Hematopoietic multipotent progenitor cell treated with erythropoietin and hydrocortisone succinate and interleukin-3 and kit ligand, for 4 days (in vitro differentiated cells): ENCODE measurements at places on chromosomes 5 and 9.
A peak's percentile ranks its signal among the peaks of the same experiment; 100 is the strongest.

DNA sequence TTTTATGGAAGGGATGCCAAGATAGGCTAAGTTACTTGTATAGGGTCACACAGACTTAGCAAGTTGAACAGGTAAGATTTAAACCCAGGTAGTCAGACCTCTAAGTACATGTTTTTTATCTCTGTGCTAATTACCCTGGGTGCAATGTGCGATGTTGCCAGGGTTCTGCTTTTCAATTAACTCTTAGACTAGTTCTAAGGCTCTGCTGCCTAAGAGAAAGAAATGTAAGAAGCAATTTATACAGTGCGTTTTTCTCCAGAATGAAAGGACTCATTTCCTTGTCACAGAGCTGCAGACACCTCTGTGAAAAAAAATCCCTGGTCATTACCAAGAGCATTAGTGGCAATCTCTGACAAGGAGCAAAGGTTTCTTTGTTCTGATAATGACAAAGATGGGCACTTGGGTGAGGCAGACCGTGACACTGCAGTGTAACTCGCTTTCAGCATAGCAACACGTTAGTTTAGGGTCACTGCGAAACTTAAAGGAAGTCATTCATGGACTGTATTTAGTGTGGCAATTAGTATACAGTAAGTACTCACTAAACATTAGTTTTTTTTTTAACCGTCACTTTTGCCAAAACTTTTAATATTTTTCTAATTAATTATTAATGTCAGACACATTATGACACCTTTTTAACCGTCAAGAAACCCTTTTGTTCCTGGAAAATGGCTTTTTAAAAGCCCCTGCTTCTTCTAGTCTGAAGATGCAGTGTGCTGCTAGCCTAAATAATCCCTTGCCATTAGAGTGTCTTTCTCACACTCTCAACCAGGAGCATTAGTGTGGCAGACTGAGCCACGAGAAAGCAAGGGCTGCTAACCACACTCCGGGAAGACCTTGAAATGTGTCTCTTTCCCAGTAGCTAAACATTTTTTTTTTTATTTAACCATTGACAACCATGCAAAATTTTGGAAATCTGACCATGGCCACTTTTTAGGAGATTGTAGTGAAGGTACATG, 520.0 kb upstream of the C9orf72 start:
- DNase-seq = no peak

GRCh38 chr5:13316176-13316575, 628.3 kb downstream of the DNAH5 start:
- no peak for DNase-seq

DNA sequence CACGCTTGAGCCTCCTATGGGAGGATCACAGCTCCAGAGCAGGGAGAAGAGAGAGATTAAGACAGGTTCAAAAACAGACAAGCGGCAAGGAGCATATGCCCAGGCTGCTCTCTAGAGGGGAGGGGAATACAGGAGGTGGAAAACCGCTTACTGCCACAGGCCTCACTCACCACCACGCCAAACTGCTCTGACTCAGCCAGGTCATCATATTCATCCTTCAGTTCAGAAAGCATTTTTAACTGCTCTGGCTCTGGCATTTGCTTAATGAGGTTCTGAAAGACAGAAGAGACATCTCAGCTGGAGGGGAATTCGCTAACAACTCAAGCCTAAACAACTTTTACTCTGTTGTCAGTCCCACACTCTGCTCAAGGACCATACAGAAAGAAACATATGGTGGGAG, 40.1 kb downstream of the PCDHGC5 start:
- DNase-seq = no peak

DNA sequence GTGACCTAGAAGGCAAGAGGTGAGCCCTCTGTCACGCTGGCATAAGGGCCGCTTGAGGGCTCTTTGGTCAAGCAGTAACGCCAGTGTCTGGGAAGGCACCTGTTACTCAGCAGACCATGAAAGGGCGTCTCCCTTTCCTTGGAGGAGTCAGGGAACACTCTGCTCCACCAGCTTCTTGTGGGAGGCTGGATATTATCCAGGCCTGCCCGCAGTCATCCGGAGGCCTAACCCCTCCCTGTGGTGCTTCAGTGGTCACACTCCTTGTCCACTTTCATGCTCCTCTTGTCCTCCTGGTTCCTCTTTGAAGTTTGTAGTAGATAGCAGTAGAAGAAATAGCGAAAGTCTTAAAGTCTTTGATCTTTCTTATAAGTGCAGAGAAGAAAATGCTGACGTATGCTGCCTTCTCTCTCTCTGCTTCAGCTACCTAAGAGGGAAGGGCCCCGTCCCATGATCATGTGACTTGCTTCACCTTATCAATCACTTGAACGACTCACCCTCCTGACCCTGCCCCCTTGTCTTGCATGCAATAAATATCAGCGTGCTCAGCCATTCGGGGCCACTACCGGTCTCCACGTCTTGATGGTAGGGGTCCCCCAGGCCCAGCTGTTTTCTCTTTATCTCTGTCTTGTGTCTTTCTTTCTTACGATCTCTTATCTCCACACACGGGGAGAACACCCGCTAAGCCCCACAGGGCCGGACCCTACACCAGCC, 16.7 kb upstream of the SCGB3A1 start:
- DNase-seq = no peak

DNA sequence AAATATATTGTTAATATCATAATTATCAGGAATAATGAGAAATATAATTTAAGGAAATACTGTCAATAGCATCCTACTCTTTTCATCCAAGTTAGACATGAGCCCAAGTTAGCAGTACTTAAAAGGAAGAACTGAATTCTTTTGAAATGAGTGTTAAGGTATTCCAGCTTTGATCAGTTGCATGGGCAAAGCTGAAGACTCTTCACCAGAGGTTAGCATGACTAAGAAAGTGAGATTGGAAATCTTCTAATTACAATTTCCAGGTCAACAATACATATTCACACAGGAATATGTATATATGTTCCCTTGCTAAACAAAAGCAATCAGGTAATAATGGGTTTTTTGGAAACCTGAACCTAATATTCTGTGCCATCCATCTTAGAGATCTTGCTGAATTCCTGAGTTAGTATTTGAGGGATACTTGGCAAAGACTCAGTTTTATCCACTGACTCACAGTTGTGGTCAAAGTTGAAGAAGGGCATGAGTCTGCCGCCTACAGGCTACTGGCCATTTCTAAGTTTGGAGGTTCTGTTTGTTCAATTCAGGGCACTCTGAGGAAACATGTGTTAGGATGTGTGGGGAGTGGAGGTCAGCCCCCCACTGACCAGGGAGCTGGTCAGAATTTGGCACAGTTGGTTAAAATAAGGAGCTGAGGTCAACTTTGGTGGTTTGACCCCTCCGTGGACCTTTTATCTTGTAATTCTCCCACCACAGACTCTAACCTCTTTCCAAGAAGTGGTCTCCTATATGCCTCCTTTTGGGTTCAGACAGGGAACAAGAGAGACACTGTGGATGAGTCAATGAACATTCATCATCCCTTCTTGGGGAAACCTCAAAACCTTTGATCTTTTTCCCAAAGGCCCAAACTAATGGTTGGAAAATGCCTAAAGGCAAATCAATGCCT, 118.3 kb downstream of the PIK3R1 start:
- no peak for DNase-seq

DNA sequence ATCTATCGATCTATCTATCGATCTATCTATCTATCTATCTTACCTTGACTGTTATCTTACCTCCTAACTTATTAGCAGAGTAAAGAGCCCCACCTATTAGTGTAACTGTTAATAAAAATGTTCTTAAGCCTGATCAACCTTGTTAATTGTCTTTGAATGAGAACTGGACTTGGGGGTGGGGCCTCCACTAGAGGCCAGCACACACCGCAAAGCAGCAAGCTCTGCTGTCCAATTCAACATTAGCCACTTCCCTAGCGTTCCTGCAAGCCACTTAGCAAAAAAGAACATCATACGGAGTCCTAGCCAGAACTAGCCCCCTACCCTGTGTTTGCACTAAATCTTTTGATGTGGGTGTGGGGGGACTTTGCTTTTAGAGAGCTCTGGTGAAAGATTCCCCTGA, 515.8 kb downstream of the KDM4C start:
- peak; percentile 18 for DNase-seq
